ENCODE measurements at places on chromosomes 1 and 21.

- no peak for DNase-seq
These were observed 218.1 kb upstream of the L1TD1 start for GRCh38 chr1:61976566-61976965.

- DNase-seq: no peak
These were observed 1.5 kb downstream of the ATP8B2 start for GRCh38 chr1:154326546-154327465.

- DNase-seq: no peak
These were observed 52.7 kb upstream of the CXADR start for GRCh38 chr21:17460094-17460493.

GRCh38 chr1:37373413-37373812 is 101.0 kb upstream of the ZC3H12A start:
- DNase-seq: no peak

GRCh38 chr21:27158967-27159366 is 192.1 kb upstream of the ADAMTS5 start:
- DNase-seq: no peak

DNA sequence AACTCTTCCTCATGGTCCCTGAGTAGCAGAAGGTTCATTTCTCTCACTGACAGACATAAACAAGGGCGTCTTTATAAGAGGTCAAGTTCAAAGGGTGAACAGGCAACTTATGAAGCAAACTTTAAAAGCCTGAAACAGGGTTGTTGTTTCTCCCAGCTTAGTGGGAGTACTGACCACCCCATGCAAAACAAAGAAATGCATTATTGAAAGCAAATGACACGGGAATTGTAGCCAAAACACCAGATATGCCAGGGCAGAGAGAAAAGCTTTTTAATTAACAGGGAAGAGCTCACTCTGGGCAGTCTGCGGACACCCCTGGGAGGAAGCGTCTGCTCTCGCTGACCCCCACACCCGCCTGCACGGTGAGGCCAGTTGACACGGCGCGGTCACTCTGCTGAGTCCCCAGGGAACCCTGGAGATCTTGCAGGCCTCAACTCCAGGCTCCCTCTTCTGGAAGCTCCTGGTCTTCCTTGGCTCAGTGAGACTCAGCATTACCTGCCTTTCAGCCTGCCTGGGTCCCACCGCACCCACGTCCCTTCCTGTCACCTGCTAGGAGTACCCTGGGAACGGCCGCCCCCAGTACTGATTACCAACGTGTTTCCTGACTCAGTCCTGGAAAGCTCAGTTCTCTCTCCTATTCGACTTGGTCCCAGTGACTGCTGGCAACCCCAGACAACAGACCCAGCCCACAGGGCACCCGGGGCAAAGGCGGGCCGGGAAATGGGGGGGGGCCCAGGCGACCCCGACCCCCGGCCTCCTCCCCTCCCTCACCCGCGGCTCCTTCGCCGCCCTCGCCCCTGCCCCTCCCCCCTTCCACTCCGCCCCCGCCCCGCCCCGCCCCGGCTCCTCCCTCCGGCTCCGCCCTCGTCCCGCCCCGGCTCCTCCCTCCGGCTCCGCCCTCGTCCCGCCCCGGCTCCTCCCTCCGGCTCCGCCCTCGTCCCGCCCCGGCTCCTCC is 972 bp downstream of the CFAP410 start:
- DNase-seq: no peak

DNA sequence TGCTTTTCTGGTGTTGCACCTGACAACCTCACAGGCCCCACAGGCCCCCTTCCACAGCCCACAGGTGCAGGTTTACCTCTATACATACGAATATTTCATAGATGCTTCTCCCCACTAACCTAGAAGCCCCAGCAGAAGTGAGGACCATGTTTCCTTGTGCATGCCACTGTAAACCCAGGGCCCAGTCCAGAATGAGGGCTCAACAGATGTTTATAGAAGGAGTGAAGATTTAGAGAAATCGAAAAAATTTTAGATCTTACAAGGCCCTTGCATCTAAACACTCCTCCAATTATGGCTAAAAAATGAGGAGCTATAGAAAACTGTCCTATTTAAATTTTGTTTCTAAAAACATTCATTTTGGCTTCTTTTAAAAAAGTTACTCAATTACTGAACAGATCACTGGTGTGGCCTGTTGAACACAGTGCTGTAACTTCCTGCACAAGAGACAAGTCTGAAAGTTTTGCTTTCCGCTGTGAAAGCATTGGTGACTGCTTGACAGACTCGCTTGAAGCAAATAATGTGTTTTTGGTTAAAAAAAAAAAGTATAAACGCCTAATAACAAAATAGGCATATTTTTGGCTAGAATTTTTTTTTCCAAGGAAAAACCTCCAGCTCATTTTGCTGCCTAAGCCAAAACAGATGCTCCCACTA is 1.2 kb downstream of the ABCB10 start:
- DNase-seq: peak; percentile 47

DNA sequence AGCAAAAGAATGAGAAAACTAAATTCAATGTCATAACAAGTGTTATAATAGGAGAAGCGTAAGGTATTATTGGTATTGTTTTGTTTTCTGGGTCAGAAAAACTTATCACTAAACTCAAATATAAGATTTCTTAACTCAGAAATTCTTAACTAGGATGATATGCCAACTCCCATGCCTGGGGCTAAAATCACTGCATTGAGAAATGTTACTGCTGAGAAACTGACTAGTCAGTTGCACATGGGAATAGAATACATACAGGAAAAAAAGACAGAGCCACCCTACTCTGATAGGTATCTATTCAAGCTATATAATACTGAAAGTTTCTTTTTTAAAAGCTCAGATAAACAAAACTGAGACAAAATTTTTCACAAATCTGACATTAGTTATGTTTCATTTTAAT is 56.3 kb downstream of the PRPF38A start:
- no peak for DNase-seq

- DNase-seq: no peak
These were observed at the start of gene UBL4B for GRCh38 chr1:110112143-110112542. UBL4B (plus strand) TSS chr1:110112443; CDS start chr1:110112535, 92 bp downstream.

DNA sequence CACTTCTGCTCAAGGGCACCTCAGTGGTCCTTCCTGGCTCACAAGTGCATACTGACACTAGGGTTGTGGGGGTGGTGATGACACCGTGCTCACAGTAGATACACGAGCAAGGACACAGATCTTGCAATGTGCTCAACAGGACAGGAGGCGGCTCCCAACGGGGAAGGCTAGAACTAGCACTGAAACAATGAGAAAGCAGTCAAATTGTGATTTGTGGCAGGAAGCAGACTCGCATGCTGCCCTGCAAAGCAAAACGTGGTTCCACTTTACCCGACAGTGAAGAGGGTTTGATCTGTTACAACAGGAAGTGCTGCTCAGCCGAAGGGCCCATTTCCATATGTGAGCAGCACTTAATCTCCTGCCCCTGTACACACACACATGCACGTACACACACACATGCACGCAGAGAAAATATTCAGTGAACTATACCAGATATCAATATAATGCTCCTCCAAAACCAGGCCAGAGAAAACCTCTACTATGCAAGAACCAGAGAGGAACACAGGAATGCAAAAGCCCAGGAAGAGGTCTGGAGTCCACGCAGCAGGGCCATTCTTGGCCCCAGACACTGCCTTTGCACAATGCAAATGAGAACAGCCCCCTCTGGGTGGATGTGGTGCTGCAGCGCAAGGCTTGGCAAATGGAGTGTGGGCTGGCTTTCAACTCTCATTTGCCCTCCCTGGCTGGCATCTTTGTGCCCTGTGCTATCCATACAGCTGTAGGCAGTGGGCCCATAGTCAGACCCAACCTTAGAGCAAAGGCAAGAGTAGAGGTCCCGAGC is 47.1 kb downstream of the KANK4 start:
- peak; percentile 52 for DNase-seq

DNA sequence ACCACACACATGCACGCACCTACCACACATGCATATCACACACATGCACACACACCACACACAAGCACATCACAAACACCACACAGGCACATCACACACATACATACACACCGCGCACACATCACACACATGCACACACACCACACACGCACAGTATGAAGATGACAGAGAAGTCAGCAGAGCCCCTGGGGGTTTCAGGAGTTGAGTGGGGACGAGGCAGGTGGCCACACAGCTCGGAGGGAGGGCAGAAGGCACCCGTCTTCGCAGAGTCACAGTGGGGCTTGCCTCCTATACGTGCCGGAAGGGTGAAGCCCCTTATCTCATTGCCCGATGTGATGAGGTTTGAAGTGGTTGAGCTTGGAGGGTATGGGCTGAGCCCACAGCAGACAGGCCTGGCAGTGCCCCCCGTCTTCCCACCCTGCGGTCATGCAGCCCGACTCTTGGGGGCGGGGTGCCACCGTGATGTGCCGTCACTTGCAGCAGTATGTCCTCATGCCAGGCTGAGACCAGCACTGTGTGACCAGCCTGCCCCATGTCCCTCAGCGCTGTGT is 9.9 kb downstream of the PDE9A start:
- no peak for DNase-seq

DNA sequence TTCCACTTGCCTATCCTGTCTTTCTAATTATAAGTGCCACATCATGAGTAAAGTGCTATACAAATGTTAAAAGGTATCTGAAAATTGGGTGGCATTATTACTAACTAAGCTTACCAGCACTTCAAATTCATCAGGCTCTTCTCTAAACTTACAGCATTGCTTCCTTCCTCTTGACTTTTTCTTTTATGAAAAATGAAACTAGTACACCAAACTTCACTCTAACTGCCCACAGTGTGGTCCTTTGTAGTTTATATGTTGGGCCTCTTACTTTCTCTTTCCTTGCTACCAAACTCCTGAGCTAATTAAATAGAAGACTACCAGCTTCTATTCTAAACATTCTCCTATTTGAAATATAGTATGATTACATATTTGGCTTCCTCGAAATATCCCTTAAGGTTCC is 81.8 kb downstream of the NOTCH2 start:
- no peak for DNase-seq

GRCh38 chr1:107776900-107777663 is 187.9 kb downstream of the VAV3 start:
- no peak for DNase-seq

DNA sequence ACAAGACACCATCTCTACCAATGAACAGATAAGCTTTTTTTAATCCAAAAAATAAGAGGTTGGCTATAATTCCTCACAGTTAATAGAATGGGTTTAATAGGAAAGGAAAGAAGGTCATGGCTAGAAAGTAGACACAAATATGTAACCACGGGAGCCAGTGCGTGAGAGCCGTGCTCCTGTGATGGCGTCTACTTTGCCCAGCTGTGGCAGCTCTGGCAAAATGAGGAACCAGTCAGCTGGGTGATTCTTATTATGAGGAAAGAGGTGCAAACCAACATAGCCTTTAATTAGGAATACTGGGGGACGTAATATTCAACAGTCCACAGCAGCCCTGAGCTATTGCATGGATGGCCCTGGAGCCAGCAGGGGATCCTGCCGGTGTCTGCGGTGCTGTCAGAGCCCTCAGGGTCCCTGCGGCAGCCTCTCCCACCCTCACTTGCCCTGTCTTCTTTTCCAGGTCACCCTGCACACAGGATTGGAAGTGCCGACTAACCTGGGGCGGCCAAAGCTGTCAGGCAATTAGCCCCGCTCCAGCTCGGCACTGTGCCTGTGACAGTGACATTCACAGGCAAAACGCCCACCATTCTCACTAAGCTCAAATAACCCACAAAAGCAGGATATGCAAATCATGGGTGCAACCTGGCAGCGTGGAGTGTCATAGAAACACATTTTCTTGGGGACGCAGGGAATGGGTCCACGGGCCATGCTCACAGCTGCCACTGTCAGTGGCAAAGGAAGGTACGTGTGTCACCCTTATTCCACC is 25.9 kb upstream of the GNPAT start:
- DNase-seq: peak; percentile 43

DNA sequence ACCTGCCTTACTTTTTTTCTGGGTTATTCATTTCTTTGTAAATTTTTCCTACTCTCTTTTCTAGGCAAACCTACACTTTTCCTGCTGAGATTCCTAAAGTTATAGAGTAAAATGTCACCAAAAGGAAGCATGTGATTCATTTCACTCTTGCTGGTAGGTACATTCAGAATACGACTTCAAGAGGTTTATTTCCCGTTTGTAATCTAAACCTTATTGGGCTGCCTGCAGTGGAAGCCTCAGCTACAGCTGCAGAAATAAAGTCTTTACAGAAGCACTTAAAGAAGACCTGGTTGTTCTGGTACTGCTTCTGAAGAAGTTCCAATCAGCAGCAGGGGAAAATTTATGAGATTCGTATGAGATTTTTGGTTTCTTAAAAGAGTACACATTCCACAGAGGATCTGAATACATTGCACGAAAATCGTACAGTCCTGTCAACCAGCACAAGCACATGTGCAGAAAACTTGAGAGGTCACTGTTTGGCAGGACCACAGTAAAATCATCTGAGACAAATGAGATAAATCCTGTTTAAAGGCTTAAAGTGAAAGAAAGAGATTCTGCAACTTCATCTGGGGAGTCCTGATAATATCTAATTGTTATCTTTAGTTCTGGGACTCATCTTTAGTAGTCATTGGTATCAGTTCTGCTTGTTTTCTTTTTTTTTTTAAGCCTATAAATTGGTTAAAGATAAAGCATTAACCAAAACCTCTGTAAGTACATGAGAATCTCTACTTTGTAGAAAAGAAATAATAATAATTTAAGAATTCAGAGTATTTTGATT is 109.9 kb upstream of the ADGRL2 start:
- DNase-seq: no peak

DNA sequence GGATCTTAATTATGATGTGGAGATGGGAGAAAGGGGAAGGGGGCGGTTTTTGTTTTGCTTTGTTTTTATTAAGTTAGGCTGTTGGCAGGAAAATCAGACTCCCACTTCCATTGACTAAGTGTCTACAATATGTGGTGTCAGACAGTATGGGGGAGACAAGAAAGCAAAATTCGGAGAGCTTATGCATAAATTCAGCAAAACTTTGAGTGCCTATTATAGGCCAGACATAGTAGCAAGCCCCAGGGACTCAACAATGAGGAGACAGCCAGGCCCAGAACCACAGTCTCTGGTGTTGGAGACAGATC is 835 bp upstream of the TSPAN2 start:
- DNase-seq: no peak

Measured in inflammatory macrophage (primary cell).